Osteoblast (primary cell): ENCODE measurements at places on chromosomes 13 and 19. TPM values are rescaled to one million over a fixed set of nuclear protein-coding genes. Genes with fewer than 3 reads are reported as not detected.

DNA sequence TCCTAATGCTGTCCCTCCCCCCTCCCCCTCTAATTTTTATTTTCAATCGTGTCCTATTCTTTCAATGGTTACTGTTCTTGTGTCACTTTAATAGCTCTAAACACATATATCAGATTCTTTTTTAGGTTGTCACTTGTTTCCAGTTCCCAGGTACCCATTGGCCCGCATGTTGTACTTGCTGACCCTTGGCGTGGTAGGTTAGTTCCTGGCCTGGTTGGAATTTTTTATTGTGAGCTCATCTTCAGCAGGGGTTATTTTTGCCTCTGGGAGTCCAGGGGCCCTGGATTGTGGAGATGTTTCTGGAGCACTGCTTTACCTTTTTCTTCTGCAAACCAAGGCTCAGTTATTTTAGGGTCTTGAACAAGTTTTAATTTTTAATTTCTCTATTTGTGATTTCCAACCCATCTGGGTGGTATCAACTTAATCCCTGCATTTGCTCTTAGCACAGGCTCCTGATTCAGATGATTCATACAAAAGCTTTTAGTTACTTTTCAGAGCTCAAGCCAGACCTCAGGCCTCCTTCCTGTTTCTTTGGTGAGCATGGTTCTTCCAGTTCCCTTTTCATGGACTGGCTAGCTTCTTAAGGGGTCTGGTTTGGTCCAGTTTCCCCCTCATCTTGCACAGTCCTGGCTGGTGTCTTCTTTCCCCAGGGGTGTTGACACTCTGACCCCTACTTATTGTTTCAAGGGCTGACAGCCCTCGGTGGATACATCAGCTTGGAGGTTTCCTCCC is 220.5 kb downstream of the TM9SF2 start:
- no peak for DNase-seq
- H3K4me1 ChIP-seq: no peaks in the 10 kb centered on the region
- H3K27ac ChIP-seq: no peak overlapping the region
- no peaks in the 10 kb centered on the region for H3K36me3 ChIP-seq
- H3K4me3 ChIP-seq: no peak overlapping the region

DNA sequence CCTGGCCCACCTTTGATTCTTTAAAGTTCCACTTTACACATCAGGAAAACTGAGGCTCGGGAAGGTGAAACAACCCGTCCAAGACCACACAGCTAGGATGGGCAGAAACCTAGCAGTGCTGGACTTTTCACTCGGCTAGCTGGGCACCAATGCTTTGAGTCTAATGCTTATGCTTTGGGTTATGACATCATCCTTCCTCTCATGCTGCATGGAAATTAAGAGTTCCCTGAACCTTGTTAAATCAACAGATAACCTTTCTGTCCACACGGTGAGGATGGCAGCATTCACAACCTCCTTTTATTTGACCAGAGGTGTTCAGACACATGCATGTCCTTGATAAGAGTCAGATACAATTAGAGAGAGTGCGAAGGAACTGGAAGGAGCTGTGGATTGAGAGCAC is 138.4 kb downstream of the UQCRFS1 start:
- no peaks in the 10 kb centered on the region for H3K4me1 ChIP-seq
- no peaks in the 10 kb centered on the region for H3K27me3 ChIP-seq
- H3K36me3 ChIP-seq: no peaks in the 10 kb centered on the region
- H3K27ac ChIP-seq: no peak overlapping the region
- no peak for DNase-seq
- H3K4me3 ChIP-seq: no peak overlapping the region

DNA sequence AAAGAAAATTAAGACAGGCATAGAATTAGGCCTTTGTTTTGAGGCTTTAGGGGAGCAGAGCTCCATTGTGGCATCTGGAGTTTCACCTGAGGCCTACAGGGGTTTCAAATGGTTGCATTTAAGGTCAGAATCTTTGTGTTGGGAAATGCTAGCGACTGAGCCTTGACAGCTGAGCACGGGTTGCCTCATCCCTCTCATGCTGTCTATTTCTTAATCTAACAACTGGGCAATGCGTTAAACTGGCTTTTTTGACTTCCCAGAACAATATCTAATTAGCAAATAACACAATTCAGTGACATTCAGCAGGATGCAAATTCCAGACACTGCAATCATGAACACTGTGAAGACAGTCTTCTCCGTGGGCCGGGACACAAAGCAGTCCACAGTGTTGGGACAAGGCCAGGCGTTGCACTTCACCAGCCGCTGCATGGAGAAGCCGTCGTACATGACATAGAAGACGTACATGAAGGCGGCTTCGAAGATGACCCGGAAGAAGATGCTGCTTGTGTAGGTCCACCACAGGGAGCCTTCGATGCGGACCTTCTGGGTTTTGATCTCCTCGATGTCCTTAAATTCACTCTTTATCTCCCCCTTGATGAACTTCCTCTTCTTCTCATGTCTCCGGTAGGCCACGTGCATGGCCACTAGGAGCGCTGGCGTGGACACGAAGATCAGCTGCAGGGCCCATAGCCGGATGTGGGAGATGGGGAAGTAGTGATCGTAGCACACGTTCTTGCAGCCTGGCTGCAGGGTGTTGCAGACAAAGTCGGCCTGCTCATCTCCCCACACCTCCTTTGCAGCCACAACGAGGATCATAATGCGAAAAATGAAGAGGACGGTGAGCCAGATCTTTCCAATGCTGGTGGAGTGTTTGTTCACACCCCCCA is 3.8 kb downstream of the GJB2 start:
- H3K4me1 ChIP-seq: peaks cover 18% of the 10 kb centered on the region
- no peak overlapping the region for H3K4me3 ChIP-seq
- DNase-seq: no peak

DNA sequence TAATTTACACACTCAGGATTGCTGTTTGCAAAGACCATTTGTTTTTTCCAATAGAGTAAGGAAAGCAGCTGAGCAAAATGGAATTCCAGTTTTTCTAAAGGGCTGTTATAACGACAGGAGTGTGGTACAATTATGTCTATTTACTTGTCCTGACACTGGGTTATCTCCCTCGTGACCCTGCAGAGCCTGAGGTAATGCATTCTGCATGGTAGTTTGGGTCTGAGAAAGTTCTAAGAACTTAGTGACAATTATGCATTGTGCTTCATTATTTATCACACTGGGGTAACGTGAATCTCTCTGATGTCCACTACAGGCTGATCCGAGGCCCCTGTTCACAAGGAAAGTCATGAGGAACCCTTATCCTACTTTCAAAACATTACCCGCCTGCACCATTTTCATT is 50.7 kb upstream of the EDNRB start:
- H3K27me3 ChIP-seq: no peaks in the 10 kb centered on the region
- DNase-seq: no peak
- H3K4me3 ChIP-seq: no peak overlapping the region
- H3K36me3 ChIP-seq: no peaks in the 10 kb centered on the region
- no peak overlapping the region for H3K27ac ChIP-seq

DNA sequence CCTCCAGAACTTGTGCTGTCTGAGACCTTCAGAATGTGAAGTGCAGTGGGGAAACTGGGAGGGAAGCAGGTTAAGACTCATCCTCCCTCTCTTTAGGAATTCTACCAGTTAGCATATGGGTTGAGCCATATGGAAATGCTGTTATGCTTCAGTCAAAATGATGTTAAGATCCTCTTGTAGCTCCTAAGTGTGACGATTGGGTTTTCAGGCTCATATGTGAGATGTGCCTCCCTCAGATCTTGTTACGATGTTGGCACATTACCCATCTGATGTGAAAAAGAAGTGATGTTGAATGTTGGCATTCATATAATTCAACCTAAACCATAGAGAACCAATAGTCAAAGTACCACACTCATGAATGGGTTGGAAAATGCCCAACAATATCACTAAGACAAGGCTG is 67.8 kb upstream of the IPO5 start:
- no peak overlapping the region for H3K27ac ChIP-seq
- no peak overlapping the region for H3K4me3 ChIP-seq
- H3K36me3 ChIP-seq: no peaks in the 10 kb centered on the region
- H3K4me1 ChIP-seq: peaks cover 13% of the 10 kb centered on the region

DNA sequence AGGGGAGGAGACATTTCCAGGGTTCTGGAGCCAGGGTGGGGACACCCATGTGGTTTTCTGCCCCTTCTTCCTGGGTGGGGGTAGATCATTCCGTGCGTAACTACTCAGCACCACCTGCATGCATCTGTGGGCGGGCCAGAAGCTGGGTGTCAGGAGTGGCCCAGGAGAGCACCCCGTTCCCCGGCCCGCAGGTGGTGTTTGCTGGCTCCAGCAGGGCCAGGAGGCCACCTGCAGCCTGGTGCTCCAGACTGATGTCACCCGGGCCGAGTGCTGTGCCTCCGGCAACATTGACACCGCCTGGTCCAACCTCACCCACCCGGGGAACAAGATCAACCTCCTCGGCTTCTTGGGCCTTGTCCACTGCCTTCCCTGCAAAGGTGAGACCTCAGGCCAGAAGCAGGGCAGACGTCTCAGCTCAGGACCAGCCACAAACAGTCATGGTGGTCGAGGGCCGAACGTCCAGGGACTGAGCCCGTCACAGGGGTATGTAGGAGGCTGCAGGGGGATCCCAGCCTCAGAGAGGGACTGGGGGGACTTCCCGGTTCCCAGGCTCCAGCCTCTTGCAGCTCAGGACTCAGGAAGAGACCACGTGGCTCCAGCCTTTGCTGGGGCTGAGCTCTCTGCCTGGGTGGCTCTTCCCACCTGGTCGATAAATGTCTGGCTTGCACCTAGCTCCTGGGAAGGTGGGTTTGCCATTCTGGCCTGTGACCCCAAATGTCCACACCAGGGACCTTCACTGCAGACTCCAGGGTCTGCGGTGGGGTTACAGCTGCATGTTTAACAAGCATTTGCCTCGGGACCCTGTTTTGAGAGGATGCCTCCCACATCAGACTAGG is 1.6 kb downstream of the FSTL3 start:
- peak overlapping the region; percentile 7 for H3K27ac ChIP-seq
- H3K27me3 ChIP-seq: no peaks in the 10 kb centered on the region
- H3K36me3 ChIP-seq: no peaks in the 10 kb centered on the region

ZNF823 gene
- total RNA-seq: 6.2 and 9.4 TPM in 2 replicates

ZNF253 gene
- total RNA-seq: 4.0 and 5.0 TPM in 2 replicates

PDX1 gene
- not detected in 2 replicates for total RNA-seq
